ENCODE measurements at places on chromosomes 5 and 9. TPM values are rescaled to one million over a fixed set of nuclear protein-coding genes. Genes with fewer than 3 reads are reported as not detected.
A peak's percentile ranks its signal among the peaks of the same experiment; 100 is the strongest.

The PNPLA7 gene
- total RNA-seq, result not detected

- DNase-seq, result no peak
Measured at GRCh38 chr5:150114102-150114641, 27.8 kb upstream of the CSF1R start.

DNA sequence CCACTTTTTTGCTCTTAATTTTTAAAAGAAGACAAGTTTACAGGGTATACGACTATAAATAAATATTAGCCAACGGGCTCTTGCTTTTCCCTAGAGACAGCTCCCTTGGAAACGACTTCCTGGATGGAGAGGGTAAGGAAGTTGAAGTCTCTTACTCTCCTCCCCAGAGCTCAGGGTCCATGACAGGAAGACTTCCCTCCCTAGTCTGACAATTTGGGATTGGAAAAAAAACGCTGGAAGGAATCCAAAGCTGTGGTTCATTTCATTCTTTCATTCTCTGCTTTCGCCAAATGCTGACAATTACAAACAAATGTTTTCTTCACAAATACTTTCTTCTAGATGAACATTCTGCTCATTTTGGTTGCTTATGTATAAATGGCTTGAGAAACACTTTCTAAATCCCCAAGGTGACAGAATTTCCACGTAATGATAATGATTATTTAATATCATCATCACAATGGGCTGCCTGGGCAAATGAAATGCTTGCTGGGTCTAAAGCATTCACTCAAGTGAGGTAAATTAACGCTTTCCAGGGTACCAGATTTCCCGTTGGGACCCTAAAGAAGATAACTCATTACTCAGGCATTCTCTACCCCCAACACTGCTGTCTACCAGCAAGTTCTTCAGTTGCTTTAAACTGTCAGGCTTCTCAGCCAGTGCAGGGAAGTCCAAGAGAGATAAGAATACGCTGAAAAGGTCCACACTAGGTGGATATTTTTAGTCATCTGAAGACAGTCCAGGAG lies 139.8 kb upstream of the SLC30A5 start:
- DNase-seq, result peak; percentile 35

The SHROOM1 gene
- total RNA-seq, result 4.8 TPM

The SCAI gene
- total RNA-seq, result 3.5 TPM

Measured in RPMI7951 (cell line).